Sigmoid colon (tissue), 7 donors: ENCODE measurements at places on chromosomes 2 and 18. TPM values are rescaled to one million over a fixed set of nuclear protein-coding genes. Genes with fewer than 3 reads are reported as not detected.

DNA sequence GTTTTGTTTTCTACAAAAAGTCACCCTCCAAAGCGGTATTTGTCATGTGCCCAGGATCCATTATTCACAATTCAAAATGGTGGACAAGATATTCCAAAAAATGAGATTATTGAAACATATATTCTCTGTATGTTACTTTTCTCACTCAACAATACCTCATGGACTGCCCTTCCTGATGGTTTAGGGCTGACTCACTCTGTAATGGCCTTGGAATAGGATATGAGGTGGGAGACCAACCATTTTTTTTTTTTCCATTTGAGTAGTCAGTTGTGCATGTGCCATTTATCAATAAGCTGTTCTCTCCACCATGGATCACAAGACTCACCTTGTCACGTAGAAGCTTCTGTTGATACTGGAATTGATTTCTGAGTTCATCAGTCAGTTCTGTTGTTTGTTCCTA lies 64.5 kb downstream of the LYPD6 start:
- no peak for DNase-seq

DNA sequence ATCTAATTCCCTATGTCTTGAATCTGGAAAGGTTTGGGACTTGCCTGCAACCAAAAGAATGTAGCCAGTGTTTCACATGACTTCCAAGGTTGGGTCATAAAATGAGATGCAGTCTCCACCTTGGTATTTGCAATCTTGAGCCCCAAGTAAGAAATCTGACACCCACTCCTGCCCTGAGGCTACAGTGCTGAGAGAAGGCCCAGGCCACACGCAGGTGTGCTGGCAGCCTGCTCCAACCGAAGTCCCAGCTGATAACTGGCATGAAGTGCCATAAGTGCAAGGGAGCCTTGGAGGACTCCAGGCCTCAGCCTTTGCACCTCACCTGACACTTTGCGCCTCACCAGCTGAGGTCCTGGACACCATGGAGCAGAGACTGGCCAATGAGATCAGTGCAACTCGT lies 182.7 kb downstream of the ANAPC1 start:
- peak; percentile 55 for DNase-seq

- DNase-seq, result no peak
Measured at GRCh38 chr2:159265171-159265576, 21.3 kb downstream of the WDSUB1 start.

ITGA6 gene
- 14.0 TPM for total RNA-seq

ZRANB3 gene
- 3.1 TPM for total RNA-seq
